ENCODE measurements at places on chromosomes 1 and 21.

DNA sequence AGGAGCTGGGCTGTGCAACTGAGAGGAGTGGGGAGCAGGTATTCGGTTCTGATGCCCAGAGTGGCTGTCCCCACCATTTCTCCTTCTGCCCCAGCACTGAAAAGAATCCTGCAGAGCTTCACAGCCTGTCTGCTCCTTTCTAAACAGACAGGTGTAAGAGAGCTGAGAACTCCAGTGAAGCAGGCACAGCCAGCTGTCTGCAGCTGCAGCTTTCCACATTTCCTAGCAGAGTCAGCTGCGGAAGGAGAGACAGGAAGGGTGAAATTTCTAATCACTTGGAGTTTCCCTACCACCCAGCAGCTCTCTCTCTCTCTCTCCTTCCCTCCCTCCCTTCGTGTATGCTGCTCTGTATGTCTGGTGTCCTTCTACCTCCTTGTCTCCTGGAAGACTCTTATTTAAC is 40.5 kb upstream of the GJB5 start:
- no peak for DNase-seq

DNA sequence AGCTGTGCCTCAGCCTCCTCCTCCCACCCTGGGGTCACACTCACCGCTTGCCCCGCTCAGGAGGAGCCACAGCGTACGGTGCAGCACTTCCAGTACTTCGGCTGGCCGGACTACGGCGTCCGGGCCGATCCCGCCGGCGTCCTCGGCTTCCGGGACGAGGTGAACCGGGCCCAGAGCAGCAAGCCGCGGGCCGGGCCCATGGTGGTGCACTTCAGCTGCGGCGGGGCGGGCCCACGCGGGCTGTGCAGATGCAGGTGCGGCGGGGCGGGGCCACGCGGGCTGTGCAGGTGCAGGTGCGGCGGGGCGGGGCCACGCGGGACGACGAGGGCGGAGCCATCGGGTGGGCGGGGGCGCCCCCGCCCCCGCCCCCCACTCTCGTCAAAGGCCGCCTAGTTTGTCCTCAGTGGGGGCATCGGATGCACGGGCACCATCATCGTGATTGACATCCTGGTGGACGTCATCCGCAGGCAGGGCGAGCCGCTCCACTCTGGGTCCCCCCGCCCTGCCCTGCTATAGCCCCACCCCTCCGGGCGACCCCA is 5.5 kb downstream of the RNF223 start:
- DNase-seq = peak; percentile 57

GRCh38 chr1:2009101-2010053 is 5.8 kb upstream of the CFAP74 start:
- no peak for DNase-seq

DNA sequence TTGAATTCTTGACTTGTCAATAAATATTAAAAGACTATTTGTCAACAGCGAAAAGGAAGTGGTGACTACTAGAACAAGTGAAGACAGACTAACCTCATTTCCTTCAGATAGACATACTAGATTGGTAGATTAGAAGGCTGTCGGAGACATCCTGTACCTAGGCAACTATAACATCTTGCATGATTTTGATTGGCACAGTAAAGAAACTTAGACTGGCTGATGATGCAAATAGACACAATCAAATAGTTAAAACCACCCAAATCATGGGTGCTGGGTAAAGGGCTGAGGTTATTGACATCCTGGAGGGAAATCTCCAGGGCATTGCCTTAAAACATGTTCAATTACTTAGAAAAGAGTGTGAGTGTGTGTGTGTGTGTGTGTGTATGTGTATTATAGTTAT is 85.9 kb upstream of the EDEM3 start:
- no peak for DNase-seq

DNA sequence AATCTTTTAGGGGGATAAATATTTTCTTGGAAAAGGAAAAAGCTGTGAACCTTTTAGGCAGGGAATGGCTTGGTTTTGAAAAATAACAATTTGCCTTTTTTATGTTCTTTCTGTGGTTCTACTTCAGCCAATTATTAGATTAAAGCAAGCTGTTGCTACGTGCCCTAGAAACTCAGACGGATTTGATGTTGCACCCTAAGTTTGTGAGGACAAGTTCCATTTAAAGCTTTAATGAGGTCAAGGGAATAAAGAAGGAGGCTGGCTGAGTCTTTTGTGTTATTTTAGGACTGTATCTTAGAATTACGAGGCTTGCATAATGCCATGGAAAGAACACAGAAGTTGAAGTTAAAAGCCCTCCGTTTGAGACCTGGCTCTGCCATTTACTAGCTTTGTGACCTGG is 216.9 kb downstream of the NUF2 start:
- DNase-seq = no peak

- no peak for DNase-seq
These were observed 189.5 kb downstream of the RASAL2 start for GRCh38 chr1:178283409-178283808.

DNA sequence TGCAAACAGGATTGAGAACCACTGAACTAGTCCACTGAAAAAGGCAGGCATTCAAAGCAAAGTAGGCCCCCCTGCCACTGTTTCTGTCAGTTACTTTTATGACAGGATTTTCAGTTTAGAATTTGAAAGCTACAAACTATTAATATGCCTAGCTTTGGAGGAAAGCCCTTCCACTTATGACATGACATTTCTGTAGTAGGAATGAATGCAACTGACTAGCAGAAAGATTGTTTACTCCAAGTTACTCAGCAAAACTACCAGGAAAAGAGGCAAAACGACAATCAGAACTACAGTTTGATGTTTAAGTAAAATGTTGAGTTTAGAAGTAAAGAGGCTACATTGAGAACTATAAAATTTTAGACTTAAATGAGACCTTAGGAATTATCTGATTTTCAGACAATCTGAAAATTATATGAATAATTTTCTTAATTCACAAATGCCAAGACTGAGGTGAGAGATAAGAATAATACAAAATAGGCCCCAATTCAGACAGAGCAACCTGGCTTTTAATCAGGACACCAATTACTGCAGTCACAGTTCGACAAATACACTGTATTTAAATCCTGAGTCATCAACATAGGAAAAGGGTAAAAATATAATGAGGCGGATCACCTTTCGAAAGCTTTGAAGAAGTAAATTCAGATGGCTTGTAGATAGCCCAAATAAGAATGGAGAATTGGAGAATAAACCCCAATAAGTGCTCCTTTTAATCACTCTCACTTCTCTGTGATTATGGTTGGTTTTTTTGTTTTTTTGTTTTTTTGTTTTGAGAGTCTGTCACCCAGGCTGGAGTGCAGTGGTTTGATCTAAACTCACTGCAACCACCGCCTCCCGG is 2.2 kb downstream of the PRKAB2 start:
- DNase-seq = no peak

DNA sequence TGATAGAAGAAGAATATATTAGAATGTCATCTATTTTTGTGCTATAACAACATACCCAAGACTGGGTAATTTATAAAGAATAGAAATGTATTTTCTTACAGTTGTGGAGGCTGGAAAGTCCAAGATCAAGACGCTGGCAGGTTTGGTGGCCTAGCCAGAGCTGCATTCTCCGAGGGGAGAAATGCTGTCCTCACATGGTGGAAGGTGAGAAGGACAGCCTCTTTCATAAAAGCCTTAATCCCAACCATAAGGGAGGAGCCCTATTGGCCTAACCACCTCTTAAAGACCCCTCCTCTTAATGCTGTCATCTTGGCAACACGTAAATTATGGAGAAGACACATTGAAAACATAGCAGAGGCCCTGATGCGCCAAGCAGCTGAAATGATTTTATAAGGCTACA is 60.1 kb upstream of the KAZN start:
- no peak for DNase-seq

GRCh38 chr1:243443557-243443956 is 187.7 kb downstream of the SDCCAG8 start:
- no peak for DNase-seq

- DNase-seq = no peak
These were observed 11.1 kb upstream of the GJB5 start for GRCh38 chr1:34743775-34744174.

- no peak for DNase-seq
These were observed 51.2 kb downstream of the POFUT2 start for GRCh38 chr21:45236481-45236880.

- peak; percentile 45 for DNase-seq
These were observed 68.4 kb upstream of the SSBP3 start for GRCh38 chr1:54474310-54475251.

- DNase-seq = no peak
These were observed 7.7 kb upstream of the CLCA1 start for GRCh38 chr1:86460998-86461397.

GRCh38 chr1:187911820-187912219 is 1083.1 kb downstream of the PLA2G4A start:
- DNase-seq = no peak

GRCh38 chr21:34695434-34695833 is 26.6 kb downstream of the CLIC6 start:
- no peak for DNase-seq

GRCh38 chr21:41916888-41917433 is 36.9 kb downstream of the C2CD2 start:
- DNase-seq = no peak

Data from activated CD8-positive, alpha-beta memory T cell treated with anti-CD3 and anti-CD28 coated beads, Interleukin-2, amount 50 U/mL, for 4 hours (primary cell).